ENCODE measurements at places on chromosomes 11 and 22.

DNA sequence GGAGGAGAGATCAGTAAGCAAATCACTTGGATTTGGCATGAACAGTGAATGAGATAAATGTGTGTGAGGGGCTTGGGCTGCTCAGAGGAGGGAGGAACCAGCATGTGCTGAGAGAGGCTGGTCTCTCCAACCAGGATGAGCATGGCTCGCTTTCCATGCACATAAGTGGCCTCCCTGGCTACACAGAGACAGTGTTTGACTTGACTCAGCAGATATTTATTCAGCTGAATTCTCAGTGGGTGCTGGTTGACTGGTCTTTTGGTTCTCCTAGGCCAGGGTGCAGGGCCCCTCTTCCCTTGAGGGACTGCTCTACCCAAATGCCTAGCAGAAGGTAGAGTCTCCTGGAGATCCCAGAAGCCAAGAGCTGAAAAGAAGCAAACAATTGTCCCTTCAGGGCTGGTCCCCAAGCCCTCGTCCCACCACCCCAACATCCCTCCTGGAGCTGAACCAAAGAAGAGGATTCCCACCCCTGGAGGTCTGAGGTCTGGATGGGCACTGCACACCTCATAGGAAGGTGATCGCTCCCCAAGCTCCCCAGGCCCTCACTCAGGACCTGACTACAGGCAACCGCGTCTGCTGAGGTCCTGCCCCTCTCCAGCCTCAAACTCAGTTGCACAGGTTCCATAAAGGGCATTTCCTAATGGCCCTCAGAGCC, 3.3 kb upstream of the TRIM29 start:
- no peak for DNase-seq

DNA sequence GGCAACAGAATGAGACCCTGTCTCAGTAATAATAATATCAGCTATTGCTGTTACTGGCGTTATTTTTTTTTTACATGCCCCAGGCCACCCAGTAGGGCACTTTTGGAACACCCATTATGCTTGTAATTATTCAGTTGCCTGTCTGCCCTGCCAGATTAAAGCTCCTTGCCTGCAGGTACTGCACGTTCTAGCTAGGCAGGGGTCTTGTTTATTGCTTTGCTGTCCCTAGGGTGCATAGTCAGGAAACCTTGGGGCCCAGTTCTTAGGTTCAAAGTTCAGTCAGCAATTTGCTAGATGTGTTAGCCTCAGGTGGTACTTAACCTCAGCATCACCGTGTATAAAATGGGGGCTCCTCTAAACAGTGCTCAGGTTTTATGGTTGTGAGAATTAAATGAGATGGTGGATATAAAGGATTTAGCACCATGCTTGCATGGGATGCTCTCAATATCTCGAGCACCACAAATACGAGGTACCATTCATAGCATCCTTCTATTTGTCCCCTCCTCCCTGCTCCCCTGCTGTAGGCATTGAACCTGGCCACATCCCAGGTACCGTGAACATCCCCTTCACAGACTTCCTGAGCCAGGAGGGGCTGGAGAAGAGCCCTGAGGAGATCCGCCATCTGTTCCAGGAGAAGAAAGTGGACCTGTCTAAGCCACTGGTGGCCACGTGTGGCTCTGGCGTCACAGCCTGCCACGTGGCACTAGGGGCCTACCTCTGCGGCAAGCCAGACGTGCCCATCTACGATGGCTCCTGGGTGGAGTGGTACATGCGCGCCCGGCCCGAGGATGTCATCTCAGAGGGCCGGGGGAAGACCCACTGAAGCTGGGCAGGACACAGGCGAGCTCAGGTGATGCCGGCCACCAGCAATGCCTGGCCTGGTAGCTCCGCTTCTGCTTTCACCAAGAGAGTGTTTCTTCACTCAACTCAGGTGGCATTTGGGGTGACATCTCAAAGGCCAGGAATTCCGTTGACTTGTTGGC, 9.4 kb downstream of the MPST start:
- no peak for DNase-seq

DNA sequence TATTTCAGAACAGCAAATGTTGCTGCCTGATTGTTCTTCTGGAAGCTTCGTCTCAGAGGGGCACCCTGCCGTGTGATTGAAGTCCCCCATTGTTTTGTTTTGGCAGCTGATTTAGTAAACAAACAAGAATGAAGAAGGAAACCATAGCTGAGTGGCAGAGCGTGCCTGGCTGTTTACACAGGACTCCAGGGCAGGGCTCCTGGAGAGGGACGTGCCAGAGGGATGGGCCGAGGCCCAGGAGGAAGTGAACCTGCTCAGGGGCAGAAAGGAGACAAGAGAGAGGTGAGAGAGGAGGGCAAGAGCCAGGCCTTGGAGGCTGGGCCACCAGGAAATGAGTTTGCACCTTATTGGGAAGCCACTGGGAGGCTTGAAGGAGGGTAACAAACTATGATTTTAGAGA, 85.5 kb upstream of the B3GAT1 start:
- no peak for DNase-seq

DNA sequence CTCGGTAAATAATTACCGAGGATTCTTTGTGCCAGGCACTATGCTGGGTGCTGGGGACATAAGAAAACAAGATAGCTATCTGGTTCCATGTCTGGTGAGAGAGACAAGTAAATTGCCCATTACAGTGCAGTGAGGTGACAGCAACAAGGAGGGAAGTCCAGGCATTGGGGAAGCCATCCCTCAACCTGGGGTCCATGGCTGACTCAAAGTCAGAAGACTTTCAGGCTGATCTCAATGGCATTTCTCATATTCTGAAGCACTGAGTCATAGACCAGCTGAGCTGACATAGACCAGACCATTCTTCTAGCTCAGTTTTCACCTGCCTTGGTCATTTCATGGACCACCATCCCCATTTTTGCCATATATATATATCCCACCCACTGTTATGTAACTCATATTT, 158.8 kb downstream of the TTC17 start:
- DNase-seq: no peak

GRCh38 chr11:70368961-70369360, 29.4 kb upstream of the CTTN start:
- no peak for DNase-seq

All from iPS DF 19.7 (cell line).